Activated T-helper 2 cell treated with anti-CD3 and anti-CD28 coated beads, Interferon-gamma antibody, Interleukin-2, Interleukin-4, amounts not matched to agents 10 μg/mL and 5 μg/mL and 100 μg/mL, durations not matched to agents 14 hours and 24 hours and 36 hours (primary cell): ENCODE measurements at places on chromosomes 16 and 17. TPM values are rescaled to one million over a fixed set of nuclear protein-coding genes. Genes with fewer than 3 reads are reported as not detected.
A peak's percentile ranks its signal among the peaks of the same experiment; 100 is the strongest.

Gene DLX3
- total RNA-seq, result not detected in 2 replicates

Gene FBF1
- total RNA-seq, result 15.0 and 17.6 TPM in 2 replicates

Gene TRIM16
- total RNA-seq, result 10.8 and 13.0 TPM in 2 replicates

Gene CLCN7
- 52.2 and 54.3 TPM in 2 replicates for total RNA-seq

Gene KPNA2
- total RNA-seq, result 247 and 255 TPM in 2 replicates

Gene NLGN2
- total RNA-seq, result 3.9 and 4.2 TPM in 2 replicates

Gene TEKT1
- not detected in 2 replicates for total RNA-seq

Gene RPH3AL
- 3.2 and 3.5 TPM in 2 replicates for total RNA-seq

Gene HOXB7
- total RNA-seq, result 0.39 and 0.64 TPM in 2 replicates

Gene TMEM238L
- total RNA-seq, result not detected in 2 replicates

Gene CNTROB
- 60.0 and 60.3 TPM in 2 replicates for total RNA-seq

Gene ZNF594
- 8.0 and 8.9 TPM in 2 replicates for total RNA-seq

- no peak for DNase-seq
- H3K36me3 ChIP-seq, result no peaks in the 10 kb centered on the region
- H3K27ac ChIP-seq, result no peak overlapping the region
- H3K4me3 ChIP-seq, result no peak overlapping the region
Observed at GRCh38 chr17:67047382-67047781, 3.0 kb downstream of the CACNG1 start.

DNA sequence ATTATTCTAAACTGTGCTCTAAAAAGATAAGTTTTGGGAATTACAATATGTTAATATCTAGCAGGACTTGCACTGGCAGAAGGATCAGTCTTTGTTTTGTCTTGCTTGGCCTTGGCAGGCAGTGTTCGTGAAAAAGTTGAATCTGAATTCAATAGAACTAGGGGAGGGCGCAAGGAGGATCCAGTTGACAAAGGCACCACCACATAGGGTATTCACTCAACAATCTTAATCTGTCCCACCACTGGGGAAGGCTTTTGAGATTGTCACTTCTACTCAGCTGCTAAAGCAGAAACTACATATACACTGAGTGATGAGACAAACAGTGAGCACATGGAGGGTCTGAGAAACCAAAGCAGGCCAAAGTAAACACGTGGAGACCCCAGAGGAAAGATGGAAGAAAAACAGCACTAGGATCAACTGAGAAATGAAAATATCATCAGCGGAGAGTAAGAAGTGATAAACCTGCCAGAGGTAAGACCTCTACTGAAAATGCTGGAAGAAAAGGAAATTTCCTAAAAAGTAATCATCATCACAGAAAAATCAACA, 2.4 kb downstream of the AMFR start:
- H3K4me3 ChIP-seq, result peak overlapping the region; percentile 54
- DNase-seq, result no peak
- H3K27me3 ChIP-seq, result no peaks in the 10 kb centered on the region
- no peak overlapping the region for H3K27ac ChIP-seq
- H3K36me3 ChIP-seq, result no peaks in the 10 kb centered on the region

GRCh38 chr16:57270221-57271062, 14.0 kb downstream of the PLLP start:
- no peak overlapping the region for H3K4me3 ChIP-seq
- H3K4me1 ChIP-seq, result peaks cover 20% of the 10 kb centered on the region
- no peak overlapping the region for H3K27ac ChIP-seq

GRCh38 chr17:69796078-69796477, 278.9 kb upstream of the KCNJ16 start:
- H3K4me3 ChIP-seq, result no peak overlapping the region
- no peaks in the 10 kb centered on the region for H3K4me1 ChIP-seq
- DNase-seq, result no peak
- H3K27me3 ChIP-seq, result no peaks in the 10 kb centered on the region

GRCh38 chr16:89784406-89784805, 32.0 kb downstream of the FANCA start:
- peaks cover 9% of the 10 kb centered on the region for H3K4me1 ChIP-seq
- no peak overlapping the region for H3K4me3 ChIP-seq
- no peak overlapping the region for H3K27ac ChIP-seq
- peaks cover 64% of the 10 kb centered on the region for H3K36me3 ChIP-seq
- DNase-seq, result no peak
- no peaks in the 10 kb centered on the region for H3K27me3 ChIP-seq

GRCh38 chr17:78759203-78759968, 22.7 kb downstream of the CYTH1 start:
- no peaks in the 10 kb centered on the region for H3K27me3 ChIP-seq
- peak overlapping the region; percentile 98 for H3K27ac ChIP-seq
- H3K4me3 ChIP-seq, result peak overlapping the region; percentile 51
- DNase-seq, result peak; percentile 69
- H3K4me1 ChIP-seq, result peaks cover 54% of the 10 kb centered on the region

- H3K27ac ChIP-seq, result peak overlapping the region; percentile 71
- no peaks in the 10 kb centered on the region for H3K27me3 ChIP-seq
- H3K4me1 ChIP-seq, result peaks cover 36% of the 10 kb centered on the region
- peaks cover 54% of the 10 kb centered on the region for H3K36me3 ChIP-seq
- H3K4me3 ChIP-seq, result no peak overlapping the region
Observed at GRCh38 chr16:87966064-87966645, 14.9 kb downstream of the BANP start.

GRCh38 chr16:22070361-22071330, 21.7 kb upstream of the VWA3A start:
- no peaks in the 10 kb centered on the region for H3K4me1 ChIP-seq
- H3K27me3 ChIP-seq, result no peaks in the 10 kb centered on the region
- no peak for DNase-seq
- peaks cover 12% of the 10 kb centered on the region for H3K36me3 ChIP-seq
- H3K27ac ChIP-seq, result no peak overlapping the region

- H3K36me3 ChIP-seq, result peaks cover 46% of the 10 kb centered on the region
- no peak overlapping the region for H3K27ac ChIP-seq
- no peak for DNase-seq
- peaks cover 2% of the 10 kb centered on the region for H3K4me1 ChIP-seq
Observed at GRCh38 chr17:62578757-62579487, 48.5 kb upstream of the MRC2 start.

GRCh38 chr16:68069511-68070248, 15.5 kb upstream of the NFATC3 start:
- DNase-seq, result peak; percentile 59
- peak overlapping the region; percentile 87 for H3K27ac ChIP-seq
- peaks cover 73% of the 10 kb centered on the region for H3K4me1 ChIP-seq
- no peak overlapping the region for H3K4me3 ChIP-seq
- no peaks in the 10 kb centered on the region for H3K27me3 ChIP-seq

- H3K4me1 ChIP-seq, result peaks cover 5% of the 10 kb centered on the region
- DNase-seq, result no peak
- H3K36me3 ChIP-seq, result peaks cover 4% of the 10 kb centered on the region
- no peaks in the 10 kb centered on the region for H3K27me3 ChIP-seq
- H3K4me3 ChIP-seq, result no peak overlapping the region
Observed at GRCh38 chr16:2042171-2042985, 5.3 kb downstream of the NTHL1 start.

DNA sequence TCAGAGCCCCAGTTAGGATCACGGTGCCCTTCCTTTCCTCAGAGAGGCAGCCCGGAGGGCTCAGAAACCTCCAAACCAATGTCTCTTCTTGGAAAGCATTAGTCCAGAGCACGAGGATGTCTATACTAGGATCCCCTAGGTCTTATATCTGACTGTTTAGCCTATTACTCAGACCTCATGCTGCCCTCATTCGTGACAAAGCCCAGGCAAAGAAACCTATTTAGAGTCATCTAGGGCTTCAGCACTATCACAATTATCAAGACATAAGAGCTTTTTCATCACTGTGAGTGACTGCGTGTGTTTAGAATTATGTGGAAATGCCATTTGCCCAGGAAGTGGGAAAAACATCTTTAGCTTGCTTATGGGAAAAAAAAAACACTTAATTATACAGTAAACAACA, 159.8 kb upstream of the NOL11 start:
- no peaks in the 10 kb centered on the region for H3K27me3 ChIP-seq
- no peak overlapping the region for H3K4me3 ChIP-seq
- no peaks in the 10 kb centered on the region for H3K4me1 ChIP-seq
- no peak overlapping the region for H3K27ac ChIP-seq
- H3K36me3 ChIP-seq, result no peaks in the 10 kb centered on the region

GRCh38 chr17:64264891-64265290, 1.8 kb upstream of the TEX2 start:
- H3K4me3 ChIP-seq, result no peak overlapping the region
- peaks cover 7% of the 10 kb centered on the region for H3K36me3 ChIP-seq
- no peak for DNase-seq
- H3K27ac ChIP-seq, result no peak overlapping the region
- H3K27me3 ChIP-seq, result peaks cover 4% of the 10 kb centered on the region
- peaks cover 28% of the 10 kb centered on the region for H3K4me1 ChIP-seq

DNA sequence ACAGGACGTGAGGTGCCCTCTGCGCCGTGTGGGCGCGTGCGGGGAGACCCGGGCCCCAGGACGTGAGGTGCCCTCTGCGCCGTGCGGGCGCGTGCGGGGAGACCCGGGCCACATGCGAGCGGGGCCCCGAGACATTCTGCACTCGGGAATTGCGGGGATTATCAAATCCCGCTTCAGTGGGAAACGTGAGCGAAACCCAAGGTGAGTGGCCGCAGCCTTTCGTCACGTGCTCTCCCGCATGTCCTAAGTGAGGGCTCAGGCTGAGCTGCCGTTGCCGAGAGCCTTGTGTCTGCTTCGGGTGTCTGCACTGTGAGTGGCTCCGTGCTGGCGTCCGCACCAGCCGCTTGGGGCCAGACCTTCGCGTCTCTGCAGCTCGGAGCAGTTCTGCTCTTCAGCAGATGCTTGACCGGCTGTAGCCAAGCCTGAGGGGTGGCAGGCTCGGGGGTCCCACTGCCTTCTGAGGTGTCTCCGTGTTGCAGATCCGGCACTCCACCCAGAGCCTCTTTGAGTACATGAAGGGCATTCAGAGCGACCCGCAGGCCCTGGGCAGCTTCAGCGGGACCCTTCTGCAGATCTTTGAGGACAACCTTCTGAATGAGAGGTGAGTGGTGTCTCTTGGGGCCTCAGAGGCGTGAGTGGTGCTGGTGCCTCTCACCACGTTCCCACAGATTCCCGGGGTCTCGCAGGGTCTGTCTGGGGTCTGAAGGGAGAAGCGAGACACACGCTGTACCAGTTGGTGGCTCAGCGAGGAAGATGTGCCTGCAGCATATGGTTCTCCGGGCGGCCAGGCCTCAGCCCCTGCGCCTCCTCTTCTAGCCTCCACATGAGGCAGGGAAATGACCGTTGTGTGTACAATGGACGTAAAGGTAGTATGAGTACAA, 90.5 kb upstream of the ZNF750 start:
- peaks cover 66% of the 10 kb centered on the region for H3K36me3 ChIP-seq
- no peak overlapping the region for H3K27ac ChIP-seq
- no peak overlapping the region for H3K4me3 ChIP-seq
- H3K4me1 ChIP-seq, result no peaks in the 10 kb centered on the region

DNA sequence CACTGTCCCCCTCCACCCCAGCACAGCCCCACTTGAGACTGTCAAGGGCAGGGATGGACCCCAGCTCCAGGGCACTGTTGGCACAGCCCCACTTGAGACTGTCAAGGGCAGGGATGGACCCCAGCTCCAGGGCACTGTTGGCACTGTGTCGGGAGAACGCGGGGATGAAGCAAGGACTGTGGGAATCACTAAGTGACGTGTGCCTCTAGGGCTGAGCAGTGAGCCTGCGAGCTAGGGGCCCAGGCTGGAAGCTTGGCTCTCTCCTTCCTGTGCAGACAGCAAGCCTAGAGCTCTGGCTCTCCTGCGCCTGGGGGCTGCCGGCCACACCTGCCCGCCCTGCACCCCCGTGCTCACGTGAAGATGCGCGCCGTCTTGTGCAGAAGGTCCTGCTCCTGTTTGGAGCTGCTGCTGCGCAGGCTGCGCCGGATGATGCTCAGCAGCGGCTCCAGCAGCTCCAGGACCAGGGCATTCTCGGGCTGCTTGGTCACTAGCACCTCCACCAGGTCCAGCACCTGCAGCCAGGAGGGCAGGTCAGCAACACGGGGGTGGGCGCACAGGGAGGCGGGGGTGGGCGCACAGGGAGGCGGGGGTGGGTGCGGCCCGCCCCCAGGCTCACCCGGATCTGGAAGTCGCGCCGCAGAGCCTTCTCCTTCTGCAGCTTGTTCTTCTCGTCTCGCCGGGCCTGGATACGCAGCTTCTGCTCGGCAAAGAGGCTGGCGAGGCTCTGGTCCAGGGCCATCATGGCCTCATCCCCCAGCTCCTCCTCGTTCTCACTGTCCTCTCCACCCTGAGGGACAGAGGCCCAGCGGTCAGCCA, 10.8 kb downstream of the MYBBP1A start:
- no peak overlapping the region for H3K27ac ChIP-seq
- DNase-seq, result no peak
- no peak overlapping the region for H3K4me3 ChIP-seq
- peaks cover 56% of the 10 kb centered on the region for H3K36me3 ChIP-seq

DNA sequence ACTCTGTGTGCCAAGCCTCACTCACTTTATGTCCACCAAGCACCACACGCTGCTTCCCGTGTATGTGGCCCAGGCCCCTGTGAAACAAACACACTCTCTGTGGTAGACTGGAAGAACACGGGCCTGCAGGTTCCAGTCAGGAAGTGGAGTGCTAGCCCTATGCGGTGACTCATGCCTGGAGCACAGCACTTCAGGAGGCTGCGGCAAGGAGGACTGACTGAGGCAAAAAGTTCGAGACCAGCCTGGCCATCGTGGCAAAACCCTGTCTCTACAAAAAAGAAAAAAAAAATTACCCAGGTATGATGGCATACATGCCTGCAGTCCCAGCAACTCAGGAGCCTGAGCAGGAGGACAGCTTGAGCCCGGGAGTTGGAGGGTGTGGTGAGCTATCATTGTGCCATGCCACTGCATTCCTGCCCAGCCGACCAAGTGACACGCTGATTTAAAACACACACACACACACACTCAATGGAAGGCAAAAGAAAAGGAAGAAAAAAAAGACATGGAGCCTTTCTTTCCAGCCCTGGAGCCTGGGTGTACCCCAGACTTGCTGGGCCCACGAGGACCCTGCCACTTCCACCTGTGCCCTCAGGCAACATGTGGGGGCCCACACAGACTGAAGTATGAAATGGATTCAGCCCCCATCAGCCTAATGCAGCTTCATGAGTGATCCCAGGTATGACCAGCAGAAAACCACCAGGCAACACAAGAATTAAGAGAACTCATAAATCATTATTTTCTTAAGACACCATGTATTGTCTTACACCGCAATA, 126.6 kb downstream of the ANKRD11 start:
- peaks cover 39% of the 10 kb centered on the region for H3K36me3 ChIP-seq
- H3K27ac ChIP-seq, result peak overlapping the region; percentile 90
- H3K27me3 ChIP-seq, result no peaks in the 10 kb centered on the region
- H3K4me1 ChIP-seq, result peaks cover 84% of the 10 kb centered on the region
- peak; percentile 35 for DNase-seq

DNA sequence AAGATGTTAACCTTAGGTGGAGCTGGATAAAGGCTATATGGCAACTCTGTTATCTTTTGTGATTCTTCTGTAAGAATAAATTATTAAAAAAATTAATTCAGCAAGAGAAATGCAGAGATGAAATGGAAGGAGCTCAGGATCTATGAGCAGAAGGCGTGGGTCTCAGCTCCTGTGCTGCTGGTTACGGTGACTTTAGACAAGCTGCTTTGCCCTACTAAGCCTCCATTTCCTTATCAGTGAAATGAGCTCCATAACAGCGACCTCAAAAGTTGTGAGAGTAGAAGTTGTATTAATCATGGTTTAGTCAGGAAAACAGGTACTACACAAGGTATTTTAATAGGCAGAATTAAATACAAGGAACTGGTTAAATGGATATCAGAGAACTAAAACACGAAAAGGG, 48.2 kb upstream of the FOXJ1 start:
- H3K36me3 ChIP-seq, result peaks cover 33% of the 10 kb centered on the region
- H3K27ac ChIP-seq, result peak overlapping the region; percentile 96
- H3K4me3 ChIP-seq, result peak overlapping the region; percentile 69
- no peaks in the 10 kb centered on the region for H3K27me3 ChIP-seq

- no peak overlapping the region for H3K27ac ChIP-seq
- H3K4me1 ChIP-seq, result no peaks in the 10 kb centered on the region
- H3K36me3 ChIP-seq, result no peaks in the 10 kb centered on the region
- DNase-seq, result no peak
- no peak overlapping the region for H3K4me3 ChIP-seq
Observed at GRCh38 chr16:88289561-88289960, 93.2 kb upstream of the ZNF469 start.
